CD4-positive, alpha-beta T cell treated with Interleukin-6 for 4 hours (primary cell): ENCODE measurements at places on chromosomes 12 and 14.

GRCh38 chr14:66129224-66129623 is 356.9 kb upstream of the CCDC196 start:
- no peak for DNase-seq

DNA sequence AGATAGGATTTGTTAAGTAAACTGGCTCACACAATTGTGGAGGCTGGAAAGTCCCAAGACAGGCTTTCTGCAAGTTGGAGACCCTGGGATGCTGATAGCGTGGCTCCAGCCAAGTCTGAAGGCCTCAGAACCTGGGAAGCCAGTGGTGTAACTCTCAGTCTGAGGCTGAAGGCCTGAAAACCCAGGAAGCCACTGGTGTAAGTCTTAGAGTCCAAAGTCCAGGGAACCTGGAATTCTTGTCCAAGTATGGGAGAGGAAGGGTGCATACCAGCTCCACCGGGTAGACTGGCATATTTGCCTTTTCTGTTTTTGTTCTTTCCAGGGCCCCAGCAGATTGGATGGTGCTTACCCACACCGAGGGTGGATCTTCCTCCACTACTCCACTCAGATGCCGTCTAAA is 18.1 kb downstream of the GMFB start:
- no peak for DNase-seq

DNA sequence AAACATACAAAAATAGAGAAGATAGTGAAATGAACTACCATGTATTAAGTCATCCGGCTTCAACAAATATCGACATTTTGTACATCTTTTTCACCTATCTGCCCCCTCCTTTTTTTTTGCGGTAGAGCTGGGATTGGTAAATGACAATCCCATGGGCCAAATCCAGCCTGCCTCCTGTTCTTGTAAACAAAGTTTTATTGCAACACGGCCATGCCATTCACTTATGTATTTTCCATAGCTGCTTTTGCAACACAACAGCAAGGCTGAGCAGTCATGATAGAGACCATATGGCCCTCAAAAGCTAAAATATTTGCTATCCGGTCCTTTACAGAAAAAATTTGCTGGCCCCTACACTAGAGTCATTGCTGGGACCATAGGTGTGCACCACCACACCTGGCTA is 58.1 kb upstream of the PLEKHG3 start:
- DNase-seq, result no peak

DNA sequence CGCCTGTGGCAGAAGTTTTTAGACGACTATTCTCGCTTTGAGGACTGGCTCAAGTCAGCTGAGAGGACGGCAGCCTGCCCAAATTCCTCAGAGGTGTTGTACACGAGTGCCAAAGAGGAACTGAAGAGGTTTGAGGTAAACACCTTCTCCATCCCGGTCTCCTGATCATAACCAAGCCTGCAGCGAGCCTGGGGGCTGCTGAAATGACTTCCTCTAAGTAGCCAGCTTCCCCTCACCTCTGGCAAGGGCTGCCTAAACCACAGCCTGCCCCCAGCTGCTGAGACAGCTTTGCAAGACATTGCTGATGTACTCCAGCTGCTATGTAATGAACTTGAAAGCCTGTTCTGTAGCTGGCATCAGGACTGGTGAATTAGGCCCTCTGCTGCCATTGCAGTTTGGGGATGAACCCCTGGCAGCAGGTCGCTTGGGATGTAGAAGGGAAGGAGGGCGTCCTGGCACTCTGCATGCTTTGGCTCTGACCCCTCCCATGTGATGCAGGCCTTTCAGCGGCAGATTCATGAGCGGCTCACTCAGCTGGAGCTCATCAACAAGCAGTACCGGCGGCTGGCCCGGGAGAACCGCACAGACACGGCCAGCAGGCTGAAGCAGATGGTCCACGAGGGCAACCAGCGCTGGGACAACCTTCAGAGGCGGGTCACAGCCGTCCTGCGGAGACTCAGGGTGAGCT is 84.6 kb downstream of the ESR2 start:
- no peak for DNase-seq

GRCh38 chr14:105439710-105440553 is 20.3 kb downstream of the MTA1 start:
- no peak for DNase-seq

DNA sequence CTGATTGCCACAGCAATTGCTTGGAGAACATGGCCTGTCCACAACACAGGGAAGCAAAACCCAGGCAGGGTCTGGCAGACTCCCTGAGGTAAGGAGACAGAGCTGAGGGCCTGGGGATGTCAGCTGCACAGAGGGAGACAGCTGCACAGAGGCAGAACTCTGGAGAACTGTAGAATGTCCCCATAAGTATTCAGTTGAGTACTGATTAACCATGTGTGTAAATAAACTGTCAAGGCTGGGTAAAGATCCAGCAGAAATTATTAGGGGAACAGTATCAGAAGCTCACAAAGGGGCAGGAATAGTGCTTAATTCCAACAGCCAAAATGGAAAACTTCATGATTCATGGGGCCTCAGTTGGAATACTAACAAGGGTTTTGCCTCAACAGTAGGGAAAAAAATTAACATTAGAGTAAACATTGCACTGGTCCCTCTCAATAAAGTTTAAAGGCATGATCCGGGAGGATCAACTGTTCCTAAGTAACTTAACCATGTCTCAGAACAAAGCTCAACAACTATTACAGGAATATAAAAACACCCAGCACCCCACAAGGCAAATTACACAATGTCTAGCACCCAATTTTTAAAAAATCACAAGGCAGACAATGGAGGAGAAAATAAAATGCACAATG is 201.3 kb upstream of the RASSF8 start:
- no peak for DNase-seq

DNA sequence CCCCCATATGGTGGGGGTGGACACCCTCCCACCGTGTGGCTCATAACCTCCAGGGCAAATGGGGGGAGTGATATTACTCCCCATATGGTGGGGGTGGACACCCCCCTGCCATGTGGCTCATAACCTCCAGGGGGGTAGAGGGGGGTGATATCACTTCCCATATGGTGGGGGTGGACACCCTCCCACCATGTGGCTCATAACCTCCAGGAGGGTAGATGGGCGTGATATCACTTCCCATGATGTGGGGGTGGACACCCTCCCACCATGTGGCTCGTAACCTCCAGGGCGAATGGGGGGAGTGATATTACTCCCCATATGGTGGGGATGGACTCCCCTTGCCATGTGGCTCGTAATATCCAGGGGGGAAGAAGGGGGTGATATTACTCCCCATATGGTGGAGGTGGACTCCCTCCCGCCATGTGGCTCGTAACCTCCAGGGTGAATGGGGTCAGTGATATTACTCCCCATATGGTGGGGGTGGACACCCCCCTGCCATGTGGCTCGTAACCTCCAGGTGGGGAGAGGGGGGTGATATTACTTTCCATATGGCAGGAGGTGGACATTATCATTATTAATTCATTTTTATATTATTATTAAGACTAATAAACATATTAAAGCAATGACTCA is 51.2 kb upstream of the OXA1L start:
- no peak for DNase-seq
